ENCODE measurements at places on chromosomes 7 and 10.
A peak's percentile ranks its signal among the peaks of the same experiment; 100 is the strongest.

GRCh38 chr10:32411797-32412498 lies 34.0 kb upstream of the CCDC7 start:
- DNase-seq = no peak

DNA sequence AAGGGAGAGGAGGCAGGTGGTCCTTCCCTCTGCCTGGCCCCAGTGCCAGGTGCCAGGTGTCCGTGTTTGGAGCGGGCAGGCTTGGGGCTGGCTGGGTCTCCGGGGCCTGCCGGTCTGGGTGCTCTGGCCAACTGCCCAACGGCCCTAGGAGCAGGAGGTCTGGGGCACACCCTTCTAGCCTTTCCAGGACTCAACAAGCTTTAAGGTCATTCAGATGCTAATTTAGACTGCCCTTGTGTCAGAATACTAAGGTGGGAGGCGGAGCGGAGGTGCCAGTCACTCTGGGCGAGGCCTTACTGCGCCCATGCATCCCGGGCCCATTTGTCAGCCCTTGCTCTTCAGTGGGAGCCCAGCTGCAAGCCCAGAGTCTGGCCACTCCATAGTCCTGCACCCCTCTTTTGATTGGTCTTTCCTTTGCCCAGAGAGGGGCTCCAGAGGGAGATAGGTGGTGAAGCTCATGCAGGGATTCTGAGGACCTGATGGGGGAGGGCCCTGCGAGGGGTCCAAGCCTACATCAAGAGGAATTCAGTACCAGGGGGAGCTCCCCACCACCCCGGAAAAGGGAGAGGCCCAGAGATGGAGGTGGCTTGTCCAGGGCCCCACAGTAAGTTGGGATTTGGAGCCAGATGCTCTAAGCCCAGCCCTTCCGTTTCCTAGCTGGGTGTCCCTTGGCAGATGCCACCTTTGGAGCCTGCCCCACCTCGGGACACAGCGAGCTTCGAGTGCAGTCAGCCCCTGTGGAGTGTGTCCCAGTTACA lies 1.3 kb downstream of the PGAM2 start:
- peak; percentile 77 for DNase-seq

DNA sequence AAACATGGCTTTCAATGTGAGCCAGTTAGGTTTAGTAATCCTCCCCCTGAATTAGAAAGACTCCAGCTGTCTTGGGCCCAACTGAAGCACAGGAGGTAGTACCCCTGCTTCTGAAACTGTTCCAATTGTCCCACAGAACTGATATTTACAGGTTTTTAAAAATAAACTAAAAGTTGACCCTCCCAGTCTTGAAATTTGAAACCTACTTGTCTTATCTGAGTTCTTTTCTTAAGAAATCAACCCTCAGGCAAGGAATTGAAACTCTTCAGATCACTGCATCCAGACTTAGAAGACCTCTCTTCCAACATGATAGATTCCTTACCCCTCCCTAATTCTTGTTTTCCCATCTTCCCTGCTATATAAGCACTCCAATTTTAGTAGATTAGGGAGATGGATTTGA lies 13.3 kb upstream of the ARHGAP21 start:
- DNase-seq = no peak

DNA sequence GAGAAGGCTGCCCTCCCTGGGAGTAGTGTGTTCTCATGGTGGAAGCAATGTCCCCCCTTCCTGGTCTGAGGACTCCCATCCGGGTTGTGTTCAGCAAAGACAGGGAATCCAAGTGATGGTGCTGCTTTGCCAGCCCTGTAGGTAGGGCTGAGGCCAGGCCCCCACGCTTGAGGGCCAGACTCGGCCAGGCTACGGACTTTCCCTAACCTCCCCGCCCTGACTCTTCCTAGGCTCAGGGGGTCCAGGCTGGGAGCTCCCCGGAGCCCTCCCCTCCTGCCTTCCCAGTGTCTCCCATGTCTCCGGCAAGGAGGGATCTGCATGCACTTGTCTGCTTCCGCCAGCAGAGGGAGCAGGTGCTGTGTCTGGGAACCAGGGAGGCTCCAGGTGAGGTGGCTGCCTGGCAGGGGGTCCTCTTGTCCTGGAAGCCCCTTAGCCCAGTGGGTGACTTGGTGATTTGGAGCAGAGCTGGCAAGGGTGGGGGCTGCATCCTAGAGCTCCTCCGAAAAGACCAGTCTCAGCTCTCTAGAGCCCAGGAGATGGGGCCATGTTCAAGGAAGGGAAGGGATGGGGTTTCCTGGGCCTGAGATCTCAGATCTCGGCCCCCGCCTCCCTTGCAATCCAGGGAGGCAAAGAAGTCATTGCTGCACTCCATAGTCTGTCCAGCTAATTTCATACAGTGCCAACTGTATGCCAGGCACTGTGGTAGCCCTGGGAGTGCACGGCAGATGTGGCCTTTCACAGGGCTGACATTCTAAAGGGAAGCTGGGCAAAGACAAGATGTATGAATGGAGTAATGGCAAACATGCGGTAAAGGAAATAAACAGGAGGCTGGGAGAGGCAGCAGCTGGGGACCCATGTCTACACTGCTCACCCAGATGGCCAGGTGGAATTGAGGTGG lies 20.3 kb upstream of the SFRP5 start:
- no peak for DNase-seq

DNA sequence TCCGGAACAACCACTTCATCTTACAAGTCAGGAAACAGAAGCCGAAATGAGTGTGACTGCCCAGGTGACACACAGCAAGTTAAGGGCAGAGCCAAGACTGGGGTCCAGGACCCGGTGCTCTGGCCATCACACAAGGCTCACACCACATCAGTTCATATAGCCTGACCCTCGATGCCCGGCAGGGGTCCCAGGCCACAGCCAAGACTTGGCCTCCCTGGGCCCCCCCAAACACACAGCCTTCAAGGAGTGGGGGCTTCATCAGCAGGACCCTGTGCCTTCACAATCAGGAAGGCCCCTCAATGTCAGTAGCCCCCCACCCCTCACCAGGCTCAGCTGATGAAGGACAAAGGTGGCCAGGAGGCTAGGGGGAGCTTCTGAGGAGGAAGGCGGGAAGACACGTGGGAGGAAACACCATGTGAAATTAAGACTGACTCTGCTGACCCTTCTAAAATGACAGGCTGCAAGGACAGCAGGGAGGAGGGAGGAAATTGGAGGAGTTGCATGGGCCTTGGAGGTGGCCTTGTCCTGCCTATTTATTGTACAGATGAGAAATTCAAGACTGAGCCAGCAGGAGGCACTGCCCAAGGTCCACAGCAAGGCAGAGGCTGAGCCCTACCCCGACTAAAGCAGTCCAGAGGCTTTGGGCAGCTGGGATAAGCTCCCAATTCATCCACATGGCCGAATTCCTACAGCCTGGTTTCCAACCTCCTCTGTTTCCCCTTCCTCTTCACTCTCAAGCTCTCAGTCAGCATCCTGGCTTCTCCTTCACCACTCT lies 216.1 kb upstream of the ZMIZ1 start:
- DNase-seq = no peak

DNA sequence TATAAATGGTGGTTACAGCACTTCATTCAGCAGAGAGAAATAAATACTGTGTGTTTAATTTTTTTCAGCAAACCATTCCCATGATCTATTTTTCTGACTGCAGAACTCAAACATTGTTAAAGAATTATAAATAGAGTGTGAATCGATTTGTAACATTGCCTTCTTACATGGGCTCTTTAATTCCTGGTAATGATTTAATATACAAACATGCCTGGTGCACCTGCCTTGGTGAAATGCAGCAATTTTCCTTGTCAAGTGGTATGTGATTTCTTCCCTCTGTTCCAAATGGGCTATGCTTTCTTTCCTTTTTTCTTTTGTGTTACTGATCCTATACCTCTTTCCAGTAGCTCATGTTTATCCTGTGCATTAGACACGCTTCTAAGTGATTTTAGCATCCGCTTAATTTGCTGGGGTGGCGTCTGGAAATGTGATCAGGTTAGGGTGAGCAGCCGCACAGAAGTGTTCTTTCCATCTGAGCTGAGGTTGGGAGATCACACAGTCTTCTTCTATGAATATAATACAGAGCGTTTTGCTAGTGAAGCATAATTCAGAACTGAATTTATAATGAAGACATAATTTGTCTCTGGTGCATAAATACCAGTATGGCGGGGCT lies 94.3 kb upstream of the ITGB1 start:
- DNase-seq = no peak
